Cardiac septum (tissue), 1 donor: ENCODE measurements at places on chromosomes 2 and 18. TPM values are rescaled to one million over a fixed set of nuclear protein-coding genes. Genes with fewer than 3 reads are reported as not detected.

GRCh38 chr2:143217512-143218115 is 88.4 kb downstream of the ARHGAP15 start:
- DNase-seq, result no peak

- DNase-seq, result no peak
Measured at GRCh38 chr2:63571291-63571690, 17.0 kb downstream of the WDPCP start.

GRCh38 chr18:6327485-6327884 is 87.2 kb downstream of the L3MBTL4 start:
- DNase-seq, result no peak

GRCh38 chr18:12296457-12296856 is 11.6 kb upstream of the TUBB6 start:
- no peak for DNase-seq

DNA sequence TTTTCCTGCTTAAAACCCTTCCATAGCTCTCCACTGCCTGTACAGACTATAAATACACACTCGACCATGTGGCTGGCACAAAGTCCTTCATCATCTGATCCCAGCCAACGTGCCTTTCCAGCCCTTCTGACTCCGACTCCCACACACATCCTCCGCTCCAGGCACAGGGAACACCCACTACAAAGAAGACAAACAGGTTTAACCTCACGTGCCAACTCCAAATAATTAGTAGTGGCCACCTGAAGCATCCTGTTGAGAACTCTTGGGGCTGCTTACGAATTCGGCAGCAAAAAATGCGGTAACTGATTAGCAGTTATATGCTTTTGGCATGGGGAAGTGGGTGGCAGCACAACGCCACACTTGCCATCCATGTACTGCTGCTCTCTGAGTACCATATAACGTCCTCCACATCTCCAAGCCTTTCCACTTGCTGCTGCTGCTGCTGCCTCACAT is 12.1 kb downstream of the SPIRE1 start:
- DNase-seq, result peak; percentile 86

DNA sequence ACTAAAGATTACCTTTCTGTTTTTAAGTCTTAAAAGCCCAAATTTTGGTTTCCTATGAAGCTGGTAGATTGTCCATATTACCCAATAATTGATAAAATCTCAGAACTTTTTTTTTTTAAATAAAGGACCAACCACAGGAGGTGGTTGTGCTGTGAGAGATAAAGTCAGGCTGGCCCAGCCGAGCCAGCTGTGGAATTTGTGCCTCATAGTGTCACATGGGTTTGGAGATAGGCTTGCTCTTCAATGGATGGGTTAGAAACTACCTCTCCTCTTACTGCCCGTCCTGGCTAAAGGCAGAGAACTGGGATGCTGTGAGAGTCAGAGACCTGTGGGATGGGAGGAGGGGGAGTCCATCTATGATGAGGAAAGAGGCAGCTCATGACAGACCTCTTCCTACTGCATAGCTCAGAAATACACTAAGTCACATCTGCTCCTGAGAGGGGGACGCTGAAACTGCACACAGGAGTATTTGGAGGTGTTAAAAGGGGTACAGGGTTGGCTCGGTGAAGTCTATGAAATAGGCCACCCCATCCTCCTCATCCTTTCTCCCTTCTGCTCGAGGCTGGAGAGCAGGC is 99.7 kb upstream of the MGAT4A start:
- no peak for DNase-seq

DNA sequence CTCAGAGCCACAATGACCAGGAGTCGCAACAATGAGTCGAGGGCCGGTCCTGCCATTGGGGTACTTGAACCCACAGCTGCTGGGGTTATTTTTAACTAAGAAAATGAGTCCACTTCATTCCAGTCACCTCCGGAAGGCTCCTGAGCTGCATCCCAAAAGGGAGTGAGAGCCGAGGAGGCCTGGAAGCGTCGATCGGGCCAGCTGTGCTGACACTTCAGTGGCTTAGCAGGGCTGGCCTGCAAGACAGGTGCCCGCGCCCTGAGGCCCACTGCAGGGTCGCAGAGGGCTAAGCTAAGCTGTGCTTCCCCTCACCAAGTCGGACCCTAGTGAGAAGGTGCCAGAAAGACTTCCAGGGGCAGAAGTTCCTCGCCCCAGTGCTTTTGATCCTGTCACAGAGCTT is 21.1 kb downstream of the TBC1D8 start:
- no peak for DNase-seq

- no peak for DNase-seq
Measured at GRCh38 chr2:217667512-217667911, 335.3 kb downstream of the TNS1 start.

GRCh38 chr2:70627211-70627898 is 73.7 kb upstream of the TGFA start:
- no peak for DNase-seq

DNA sequence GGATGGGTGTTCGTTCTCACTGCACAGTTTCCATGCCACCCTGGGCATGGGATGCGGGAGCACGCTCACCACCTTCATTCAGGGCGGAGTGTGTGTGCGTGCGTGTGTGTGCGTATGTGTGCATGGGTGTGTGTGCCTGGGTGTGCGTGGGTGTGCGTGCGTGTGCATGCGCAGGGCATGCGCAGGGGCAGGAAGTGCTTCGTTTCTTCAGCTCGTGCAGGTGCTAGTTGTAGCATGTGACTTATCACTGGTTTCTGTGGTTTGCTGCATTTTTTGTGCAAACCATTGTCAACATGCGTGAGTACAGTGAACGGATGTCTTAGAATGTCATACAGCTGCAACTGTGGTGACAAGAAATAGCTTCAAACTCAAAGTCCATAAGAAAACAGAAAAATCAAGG is 179.5 kb downstream of the PTGR3 start:
- DNase-seq, result no peak

DNA sequence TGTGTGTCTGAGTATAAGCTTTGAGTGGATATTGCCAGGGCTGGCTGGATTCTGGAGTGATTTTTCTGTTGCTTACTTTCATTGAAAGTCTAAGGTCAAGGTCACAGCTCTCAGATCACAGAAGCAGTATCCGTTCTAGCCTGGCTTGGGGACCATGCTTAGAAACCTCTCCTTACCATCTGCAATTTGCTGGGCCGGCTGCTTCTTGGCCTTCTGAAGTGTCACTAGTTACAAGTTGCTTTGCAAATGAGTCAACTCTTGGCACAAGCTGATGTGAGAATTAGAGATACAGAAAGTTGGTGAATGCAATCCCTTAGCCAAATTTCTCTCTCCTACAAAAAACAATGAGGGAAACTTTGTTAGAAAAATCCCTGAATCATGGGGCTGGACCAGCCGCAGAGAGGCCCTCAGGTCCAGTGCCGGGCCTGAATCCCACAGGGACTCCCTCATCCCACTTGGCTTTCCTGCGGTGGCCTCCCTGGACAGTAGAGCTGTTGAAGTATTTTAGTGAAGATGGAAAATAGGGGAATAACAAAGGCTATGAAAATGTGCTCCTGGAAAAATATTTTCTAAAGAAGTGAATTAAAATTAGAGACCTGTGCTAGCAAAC is 92.7 kb upstream of the CNGA3 start:
- DNase-seq, result no peak

DNA sequence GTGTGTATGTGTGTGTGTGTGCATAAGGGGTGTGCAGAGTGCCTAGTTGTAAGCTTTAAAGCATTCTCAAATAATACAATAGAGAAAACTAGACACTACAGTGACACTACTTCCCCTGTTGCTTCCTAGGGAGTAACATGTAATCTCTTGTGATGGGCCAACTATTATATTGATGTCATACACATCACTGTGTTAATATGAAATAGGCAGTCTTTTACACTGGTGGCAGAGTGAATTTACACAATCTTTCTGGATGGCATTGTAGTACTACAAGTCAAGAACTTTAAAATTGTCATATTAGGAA is 488.0 kb upstream of the ZEB2 start:
- no peak for DNase-seq

The APOB gene
- total RNA-seq, result 3.4 TPM

The SGPP2 gene
- total RNA-seq, result 1.0 TPM

The ZAP70 gene
- 1.2 TPM for total RNA-seq

The VAMP5 gene
- total RNA-seq, result 27.9 TPM

The EVX2 gene
- total RNA-seq, result not detected
